Muscle of leg (tissue), 16 donors: ENCODE measurements at places on chromosomes 2 and 18. TPM values are rescaled to one million over a fixed set of nuclear protein-coding genes. Genes with fewer than 3 reads are reported as not detected.

DNA sequence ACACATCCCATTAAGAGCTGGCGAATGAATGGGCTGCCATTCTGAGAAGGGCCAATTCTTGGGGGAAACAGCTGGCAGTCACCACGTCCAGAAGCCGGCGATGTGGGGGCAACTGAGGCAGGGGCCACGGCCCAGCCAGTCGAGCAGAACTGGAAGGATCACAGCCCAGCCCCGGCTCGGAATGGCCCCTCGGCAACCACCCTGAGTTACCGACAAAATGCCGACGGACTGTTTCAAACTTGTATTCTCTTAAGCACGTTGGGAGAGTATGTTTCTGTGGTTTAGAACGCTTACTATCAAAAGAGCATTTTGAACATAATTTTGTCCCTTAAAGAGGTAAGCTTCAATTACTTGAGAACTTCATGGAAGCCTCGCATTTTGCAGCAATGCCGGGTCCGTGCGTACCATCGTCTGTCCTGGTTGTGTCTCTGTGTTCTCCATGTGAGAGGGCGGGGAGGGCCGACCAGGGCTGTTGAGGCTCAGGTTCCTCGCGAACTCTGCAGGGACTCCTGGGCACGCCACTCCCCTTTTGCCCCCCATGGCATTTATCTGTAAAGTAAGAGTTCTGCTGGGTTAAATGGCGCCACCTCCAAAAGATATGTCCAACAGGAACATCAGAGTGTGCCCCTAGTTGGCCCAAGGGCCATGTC, 155.9 kb downstream of the TWIST2 start:
- DNase-seq, result no peak

DNA sequence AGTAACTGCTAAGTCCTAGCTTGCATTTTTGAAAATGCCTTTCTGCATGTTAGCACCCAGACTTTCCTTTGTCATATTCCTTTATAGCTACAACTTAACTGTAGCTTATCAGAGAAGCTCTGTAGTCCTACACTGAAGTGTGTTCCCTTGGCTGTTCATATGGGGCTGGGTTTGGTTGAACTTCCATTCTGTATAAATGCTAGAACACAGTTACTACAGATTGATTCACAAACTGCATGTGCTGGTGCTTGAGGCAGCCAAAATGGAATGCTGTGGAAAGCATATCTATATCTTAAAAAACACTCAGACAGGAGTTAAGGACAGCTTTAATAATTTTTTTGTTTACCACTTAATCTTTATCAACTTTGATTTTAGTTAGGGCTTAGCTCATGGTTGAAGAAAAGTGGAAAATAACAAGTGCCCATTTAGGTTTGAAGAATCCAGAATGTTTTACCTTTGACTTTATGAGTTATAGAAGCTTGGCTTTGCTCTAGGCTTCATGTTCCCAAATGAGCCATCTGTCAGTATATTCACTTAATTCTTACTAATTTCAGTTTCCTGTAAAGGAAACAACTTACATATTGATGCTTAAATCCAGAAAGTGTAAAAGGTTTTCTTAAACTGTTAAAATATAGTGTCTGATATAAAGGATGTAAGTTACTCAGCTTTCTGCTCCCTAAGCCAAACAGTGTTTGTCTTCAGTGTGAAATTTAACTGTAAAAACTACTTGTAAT, 148.9 kb downstream of the AGPS start:
- peak; percentile 18 for DNase-seq

DNA sequence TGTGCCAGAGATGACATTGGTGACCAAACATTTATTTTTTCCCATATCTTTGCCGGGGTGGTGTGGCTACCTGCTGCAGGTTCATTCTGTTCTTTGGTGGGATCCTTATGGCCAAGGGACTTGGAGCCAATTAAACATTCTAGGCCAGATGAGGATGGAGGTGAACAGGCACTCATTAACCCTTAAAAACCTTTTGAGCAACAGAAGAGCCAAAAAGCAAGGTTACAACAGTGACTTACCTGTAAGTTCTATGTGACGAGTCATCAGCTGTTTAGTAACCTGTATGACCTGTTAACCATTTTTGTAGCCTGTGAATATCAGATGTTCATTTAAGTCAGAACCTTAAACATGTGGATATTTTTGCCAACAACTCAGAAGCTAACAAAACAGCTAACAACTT, 105.6 kb downstream of the XRCC5 start:
- DNase-seq, result no peak

- DNase-seq, result no peak
Measured at GRCh38 chr2:157936406-157936805, 60.3 kb upstream of the ACVR1 start.

DNA sequence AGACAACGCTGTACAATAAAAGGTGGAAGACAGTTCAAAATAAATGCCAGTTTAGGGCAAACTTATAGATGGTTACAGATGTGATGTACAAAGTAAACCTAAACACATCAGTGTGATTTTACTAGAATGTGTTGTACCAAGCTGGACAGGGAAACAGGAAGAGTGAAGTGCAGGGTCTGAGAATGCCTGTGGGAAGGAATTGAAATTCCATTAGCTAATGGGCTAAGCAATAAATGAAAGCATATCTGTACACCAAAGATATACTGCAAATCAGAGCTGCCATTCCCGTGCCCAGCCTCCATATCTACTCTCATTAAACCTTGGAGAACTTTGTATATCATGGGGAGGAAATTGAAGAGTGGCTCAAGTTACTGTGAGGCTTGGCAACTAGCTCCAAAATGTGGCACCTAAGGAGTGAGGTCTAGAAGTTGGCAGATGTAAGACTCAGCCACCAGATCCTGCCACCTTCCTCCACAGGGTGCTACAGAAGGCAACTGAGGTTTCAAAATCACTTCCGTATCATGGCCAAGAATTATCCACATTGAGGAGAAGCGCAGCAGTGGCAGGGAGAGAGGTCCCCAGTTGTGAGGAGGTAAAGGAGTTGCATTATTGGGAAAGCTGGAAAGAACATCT, 277.8 kb downstream of the TCF4 start:
- no peak for DNase-seq

GRCh38 chr2:134682726-134683125, 36.1 kb downstream of the TMEM163 start:
- DNase-seq, result peak; percentile 80

- no peak for DNase-seq
Measured at GRCh38 chr2:8408560-8409460, 273.0 kb upstream of the ID2 start.

RGPD4 gene
- total RNA-seq, result 0.04 TPM

SLC35G4 gene
- not detected for total RNA-seq

LYPD6B gene
- not detected for total RNA-seq

MROH2A gene
- not detected for total RNA-seq

SP140 gene
- total RNA-seq, result 0.22 TPM

TGFA gene
- 0.44 TPM for total RNA-seq
